ENCODE measurements at places on chromosomes 1 and 21.

DNA sequence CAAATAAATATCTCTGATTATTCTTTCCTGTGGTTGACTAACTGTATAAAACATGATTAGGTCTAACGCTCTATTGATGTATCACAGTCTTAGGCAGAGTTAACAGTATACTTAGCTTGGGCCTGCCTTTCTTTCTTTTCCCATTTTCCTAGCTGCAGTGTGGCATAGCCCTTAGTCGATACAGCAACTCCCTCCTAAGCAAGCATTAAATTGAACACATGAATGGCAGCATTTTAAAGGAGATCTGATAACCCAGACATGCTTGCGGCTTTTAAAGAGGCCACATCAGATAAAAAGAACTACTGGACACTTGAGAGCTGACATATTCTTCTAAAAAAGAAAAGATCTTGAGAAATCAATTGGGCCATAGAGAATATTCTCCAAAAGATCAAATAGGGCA lies 312.0 kb upstream of the TMPRSS15 start:
- DNase-seq: no peak

GRCh38 chr1:77945345-77945744 lies 33.5 kb downstream of the FUBP1 start:
- no peak for DNase-seq

- DNase-seq: no peak
These were observed 301.3 kb upstream of the B3GALT2 start for GRCh38 chr1:193487722-193488121.

DNA sequence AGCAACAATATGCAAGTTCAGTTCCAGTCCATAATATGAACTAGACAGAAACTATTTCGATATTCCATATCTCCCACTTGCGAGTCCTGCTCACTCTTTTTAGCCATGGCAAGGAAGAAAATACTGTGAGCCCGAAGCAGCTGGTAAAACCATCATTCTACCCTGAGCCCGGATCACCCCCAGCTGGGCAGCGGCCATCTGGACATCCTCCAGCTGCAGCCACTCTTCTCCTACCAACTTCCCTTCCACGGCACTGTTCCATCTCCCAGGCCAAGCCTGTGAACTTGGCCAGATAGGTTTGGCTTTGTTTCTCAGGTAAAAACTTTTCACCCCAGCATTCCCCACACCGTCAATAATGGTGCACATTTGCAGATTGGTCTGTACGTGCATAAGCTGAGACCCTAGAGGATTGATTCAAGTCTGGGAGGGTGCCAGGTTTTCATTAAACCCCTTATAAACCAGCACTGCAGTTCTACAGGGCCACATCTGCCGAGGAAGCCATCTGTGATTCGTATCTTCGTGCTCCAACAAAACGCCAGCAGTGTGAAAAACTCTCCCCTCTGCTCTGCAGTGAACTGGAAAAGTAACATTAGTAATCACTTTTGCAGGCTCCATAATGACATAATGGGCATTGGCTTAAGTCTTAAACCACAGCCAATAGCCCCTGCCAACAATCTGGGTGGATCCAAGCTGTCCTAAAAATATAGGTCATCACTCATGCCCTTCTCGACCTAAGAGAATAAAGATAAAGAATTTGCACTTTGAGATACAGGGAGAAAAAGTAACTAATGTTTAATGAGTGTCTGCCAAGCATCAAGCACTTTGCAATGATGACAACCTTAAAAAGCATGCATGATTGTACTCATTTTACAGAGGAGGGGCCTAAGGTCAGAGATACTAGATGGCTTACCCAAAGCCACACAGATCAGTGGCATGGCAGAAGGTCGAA lies 205.1 kb downstream of the PLPP3 start:
- no peak for DNase-seq

DNA sequence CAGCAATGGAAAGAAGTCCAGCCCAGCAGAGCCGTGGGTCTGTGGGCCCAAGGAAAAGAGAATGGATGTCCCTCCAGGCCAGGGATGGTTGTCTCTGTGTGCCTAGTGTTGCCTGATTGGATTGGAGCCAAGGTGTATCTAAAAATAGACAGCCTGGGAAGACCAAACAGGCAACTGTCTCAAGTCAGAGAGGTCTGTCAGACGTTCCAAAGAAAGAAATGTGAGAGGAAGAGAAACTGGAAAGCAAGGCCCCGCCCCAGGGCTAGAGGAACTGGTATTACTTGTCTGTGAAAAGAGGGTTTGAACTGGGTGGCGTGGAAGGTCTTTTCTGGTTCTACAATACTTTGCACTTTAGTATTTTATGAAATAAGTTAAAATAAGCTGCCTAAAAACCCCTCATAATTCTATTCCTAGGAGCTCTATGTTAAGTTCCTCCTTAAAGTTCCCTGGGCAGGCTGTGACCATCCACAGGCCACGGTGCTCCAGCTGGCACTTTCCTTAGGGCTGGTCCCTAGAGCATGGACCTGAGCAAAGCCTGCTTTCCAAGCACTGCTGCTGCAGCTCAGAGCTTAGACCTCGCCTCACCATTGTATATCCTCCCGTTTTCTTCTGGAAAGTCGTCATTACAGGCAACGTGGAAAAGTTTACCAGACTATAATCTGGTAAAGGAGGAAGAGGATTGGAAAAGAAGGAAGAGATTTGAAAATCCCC lies 151.6 kb downstream of the DISC1 start:
- no peak for DNase-seq

- no peak for DNase-seq
These were observed 8.9 kb upstream of the DYRK1A start for GRCh38 chr21:37357691-37358090.

DNA sequence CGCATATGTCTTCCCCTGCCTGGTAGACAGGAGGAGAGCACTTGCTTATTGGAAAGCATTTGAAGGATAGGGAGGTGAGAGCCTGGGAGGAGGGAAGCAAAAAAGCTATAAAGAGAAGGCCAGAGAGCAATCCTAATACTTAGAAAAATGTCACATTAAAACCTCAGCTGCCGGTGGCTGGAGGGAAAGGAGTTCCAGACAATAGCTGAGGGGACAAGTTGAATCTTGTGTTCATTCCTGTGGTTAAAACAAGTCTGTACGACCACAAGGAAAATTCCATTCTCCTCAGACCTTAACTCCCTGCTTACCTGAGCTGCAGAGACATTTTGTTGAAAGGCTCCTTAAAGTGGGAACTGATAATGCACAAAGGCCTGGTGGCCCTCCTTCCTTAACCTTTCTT lies 218.8 kb upstream of the CAMK1G start:
- no peak for DNase-seq

GRCh38 chr1:214228976-214229375 lies 52.0 kb upstream of the SMYD2 start:
- DNase-seq: no peak

DNA sequence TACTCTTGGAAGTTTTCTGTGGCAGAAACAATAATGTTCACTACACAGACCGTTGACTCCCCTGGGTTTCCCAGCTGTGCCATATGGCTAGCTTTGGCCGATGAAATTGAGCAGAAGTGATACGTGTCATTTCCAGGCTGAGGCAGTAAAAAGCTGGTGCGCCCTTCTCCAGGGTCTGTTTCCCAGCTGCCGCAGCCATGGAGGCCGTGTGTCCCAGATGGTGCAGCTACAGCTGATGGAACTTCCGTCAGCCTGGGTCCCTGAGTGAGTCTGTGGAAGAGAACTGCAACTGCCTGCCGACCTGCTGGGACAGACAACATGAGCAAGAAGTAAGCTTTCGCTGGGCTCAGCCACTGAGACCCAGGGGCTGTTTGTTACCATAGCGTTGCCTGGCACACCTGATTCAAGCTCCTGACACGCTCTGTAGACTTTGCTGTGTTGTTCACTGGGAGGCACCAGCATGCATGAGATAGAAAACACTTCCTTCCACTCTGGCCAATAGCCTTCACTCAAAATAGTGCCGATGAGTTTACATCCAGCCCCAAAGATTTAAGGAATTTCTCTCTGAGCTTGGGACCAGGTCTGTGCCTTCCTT lies 116.3 kb upstream of the SLC25A33 start:
- DNase-seq: no peak

DNA sequence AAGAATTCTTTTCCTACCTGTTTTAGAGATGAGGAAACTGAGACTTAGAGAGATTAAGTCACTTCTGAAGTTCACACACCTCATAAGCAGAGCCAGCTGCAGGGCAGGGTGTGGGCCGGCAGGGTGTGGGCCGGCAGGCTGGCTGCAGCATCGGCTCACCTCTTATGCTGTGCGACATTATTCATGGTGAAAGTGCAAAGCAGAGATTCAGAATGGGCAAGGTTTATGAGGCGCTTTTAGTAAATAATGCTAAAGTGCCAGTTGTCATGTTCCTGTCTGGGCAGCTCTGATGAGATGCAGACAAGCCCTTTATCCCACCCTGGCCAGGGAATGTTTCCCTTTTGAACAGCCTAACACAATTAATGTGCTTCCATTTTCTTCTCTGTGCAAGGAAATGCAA lies 14.6 kb downstream of the MAB21L3 start:
- no peak for DNase-seq

DNA sequence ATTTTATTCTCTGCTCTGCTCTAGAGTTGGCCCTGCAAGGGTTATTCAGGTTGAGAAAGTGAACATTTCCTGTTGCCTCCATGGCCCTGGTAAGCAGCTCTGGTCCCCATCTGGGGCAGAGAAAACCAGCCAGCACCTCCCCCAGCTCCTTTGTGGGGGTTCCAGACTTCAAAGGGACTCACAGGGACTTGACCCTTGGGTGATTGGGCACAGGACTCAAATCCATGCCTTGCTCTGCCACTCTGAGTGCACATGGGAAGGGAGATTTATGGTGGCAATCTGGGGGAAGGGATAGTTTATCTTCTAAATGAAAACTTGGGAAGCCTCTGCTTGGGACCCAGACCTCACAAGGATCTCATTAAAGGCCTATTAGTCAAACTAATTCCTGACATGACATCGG lies 212.8 kb downstream of the FOXD2 start:
- no peak for DNase-seq

- DNase-seq: no peak
These were observed 74.4 kb downstream of the CLCA4 start for GRCh38 chr1:86621286-86621685.

- DNase-seq: no peak
These were observed 103.5 kb upstream of the SERTAD4 start for GRCh38 chr1:210129092-210129491.

DNA sequence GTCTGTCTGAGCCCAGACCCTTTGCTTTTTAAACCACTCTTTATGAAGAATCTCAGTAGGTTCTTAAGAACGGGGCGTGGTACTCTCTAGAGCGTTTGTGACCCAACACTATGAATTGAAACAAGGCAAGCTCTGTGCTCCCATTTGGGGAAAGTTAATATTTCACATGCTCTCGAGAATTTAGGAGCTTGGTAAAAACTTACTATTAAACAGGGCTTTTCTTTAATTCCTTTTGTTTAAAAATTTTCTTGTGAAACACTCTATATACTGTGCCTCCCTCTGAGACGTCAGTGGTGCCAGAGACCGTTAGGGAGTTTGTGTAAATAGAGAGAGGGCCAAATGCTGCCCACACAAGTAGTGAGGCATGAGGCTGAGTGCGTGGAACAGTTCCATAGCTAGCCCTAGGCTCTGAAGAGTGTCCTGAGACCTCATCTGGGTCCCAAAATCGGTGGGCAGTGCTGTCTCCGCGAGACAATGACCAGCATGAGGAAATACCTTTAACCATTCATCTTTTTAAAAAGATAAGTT lies 144.7 kb downstream of the ROR1 start:
- no peak for DNase-seq

GRCh38 chr1:79431340-79431739 lies 424.8 kb upstream of the ADGRL4 start:
- DNase-seq: no peak

DNA sequence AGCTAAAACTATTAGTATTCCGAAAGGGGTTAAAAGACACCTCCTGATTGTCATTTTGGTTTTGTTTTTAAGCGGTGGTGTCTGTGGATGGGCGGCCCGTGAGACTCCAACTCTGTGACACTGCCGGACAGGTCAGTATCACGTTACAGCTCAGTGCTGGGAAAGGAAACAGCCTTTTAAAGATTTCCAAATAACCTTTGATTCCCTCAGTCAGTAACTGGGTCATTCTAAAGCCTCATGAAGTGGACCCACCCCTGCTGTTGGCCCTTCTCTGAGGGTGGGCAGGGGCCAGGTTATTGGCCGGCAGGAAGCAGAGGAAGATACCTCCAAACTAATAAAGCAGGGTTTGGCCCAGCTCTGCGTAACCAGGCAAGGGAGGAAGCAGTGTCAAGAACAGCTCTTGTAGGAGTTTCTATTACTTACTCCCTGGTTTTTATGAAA lies 2.3 kb downstream of the RHOU start:
- DNase-seq: no peak

GRCh38 chr21:22842875-22843274 lies 1844.7 kb downstream of the NCAM2 start:
- no peak for DNase-seq

GRCh38 chr1:38125837-38126520 lies 79.4 kb upstream of the POU3F1 start:
- no peak for DNase-seq
